ENCODE measurements at places on chromosomes 6 and 20.

- DNase-seq, result no peak
Observed at GRCh38 chr6:117268924-117269323, 3.6 kb downstream of the VGLL2 start.

GRCh38 chr6:98641949-98642719 lies 192.2 kb upstream of the POU3F2 start:
- no peak for DNase-seq

DNA sequence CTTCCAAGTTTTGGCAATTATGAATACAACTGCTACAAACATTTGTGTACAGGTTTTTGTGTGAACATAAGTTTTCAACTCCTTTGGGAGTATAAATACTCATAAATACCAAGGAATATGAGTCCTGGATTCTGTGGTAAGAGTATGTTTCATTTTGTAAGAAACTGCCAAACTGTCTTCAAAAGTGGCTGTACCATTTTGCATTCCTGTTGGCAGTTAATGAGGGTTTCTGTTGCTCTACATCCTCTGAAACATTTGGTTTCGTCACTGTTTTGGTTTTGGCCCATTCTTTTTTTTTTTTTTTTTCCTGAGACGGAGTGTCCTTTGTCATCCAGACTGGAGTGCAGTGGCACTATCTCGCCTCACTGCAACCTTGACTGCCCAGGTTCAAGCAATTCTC lies 8.5 kb downstream of the AP5S1 start:
- DNase-seq, result no peak

DNA sequence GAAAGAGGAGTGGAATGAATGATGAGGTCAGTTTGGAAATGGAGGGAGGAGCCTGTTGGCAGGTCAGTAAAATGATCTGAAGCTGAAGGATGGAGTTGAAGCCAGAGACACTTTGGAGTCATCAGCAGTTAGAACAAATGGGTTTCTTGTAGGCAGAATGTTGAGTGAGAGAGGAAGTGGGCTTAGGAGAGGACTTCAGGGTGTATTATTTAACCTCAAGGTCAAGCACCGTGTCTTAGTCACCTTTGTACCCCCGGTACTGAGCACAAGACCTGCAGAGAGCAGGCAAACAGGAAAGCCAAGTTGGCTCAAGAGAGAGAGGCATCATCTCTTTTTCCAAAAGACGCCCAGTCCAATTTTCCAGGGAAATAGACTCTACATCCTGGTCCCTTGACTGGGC lies 23.3 kb downstream of the C20orf173 start:
- no peak for DNase-seq

GRCh38 chr6:16776394-16777017 lies 15.2 kb upstream of the ATXN1 start:
- no peak for DNase-seq

DNA sequence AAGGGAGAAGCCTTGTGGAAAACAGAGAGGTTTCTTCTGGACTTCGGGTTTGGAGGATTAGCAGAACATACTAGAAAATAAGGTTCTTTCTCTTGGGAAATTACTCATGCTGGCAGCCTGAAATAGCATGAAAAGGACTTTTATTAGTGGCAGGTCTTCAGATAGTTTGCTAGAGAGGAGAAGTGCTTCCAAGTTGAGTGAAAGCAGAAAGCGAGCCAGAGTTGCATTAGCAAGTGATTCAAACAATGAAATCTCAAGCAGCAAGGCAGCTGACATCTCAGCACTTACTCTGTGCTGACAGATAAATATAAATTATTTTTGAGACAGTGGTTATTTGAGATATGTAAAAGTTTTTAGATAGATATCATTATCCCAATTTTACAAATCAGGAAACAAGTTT lies 91.9 kb downstream of the PLCB4 start:
- no peak for DNase-seq

DNA sequence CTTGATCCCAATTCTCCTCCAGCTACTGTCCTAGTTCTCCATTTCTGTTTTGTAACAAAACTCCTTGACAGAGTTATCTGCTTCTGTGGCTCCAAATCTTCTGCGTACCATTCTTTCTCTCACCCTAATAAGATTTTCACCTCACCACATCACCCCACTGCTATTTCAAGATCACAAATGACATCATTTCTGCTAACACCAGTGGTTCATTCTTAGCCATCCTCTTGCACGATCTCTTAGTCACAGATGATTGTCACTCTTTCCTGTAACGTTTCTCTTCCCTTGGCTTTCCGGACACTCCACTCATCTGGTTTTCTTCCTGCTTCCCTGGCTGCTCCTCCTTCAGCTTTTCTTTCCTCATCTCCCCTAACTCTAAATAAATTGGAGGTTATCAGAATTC lies 56.8 kb upstream of the FABP7 start:
- DNase-seq, result no peak

DNA sequence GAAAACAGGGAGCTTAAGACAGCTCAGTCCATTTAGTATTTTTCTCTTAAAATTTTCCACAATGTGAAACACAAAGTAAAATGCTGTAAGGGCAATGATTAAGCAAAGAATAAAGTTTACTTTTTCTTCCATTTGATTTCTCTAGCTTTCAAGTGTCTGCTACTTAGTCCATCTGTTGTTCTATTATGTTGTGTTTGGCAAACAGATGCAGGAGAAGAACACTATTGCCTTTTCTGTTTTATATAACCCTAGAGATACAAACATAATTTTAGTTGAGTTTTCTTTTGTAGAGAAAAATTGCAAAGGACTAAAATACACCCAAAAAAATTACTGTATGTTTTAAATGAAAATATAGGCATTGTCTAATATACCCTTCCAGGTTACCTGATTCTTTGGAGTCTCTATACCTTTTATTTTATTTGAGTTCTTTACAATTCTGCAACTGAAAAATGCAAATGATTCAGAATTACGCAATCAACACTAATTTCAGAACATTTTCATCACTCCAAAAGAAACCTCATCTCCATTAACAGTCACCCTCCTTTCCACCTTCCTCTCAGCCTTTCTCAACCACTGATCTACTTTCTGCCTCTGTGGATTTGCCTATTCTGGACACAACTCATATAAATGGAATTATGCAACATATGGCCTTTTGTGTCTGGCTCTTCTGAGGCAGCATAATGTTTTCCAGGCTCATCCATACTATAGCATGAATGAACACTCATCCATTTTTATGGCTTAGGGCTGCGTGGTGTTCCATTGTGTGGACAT lies 96.9 kb downstream of the MKKS start:
- no peak for DNase-seq

DNA sequence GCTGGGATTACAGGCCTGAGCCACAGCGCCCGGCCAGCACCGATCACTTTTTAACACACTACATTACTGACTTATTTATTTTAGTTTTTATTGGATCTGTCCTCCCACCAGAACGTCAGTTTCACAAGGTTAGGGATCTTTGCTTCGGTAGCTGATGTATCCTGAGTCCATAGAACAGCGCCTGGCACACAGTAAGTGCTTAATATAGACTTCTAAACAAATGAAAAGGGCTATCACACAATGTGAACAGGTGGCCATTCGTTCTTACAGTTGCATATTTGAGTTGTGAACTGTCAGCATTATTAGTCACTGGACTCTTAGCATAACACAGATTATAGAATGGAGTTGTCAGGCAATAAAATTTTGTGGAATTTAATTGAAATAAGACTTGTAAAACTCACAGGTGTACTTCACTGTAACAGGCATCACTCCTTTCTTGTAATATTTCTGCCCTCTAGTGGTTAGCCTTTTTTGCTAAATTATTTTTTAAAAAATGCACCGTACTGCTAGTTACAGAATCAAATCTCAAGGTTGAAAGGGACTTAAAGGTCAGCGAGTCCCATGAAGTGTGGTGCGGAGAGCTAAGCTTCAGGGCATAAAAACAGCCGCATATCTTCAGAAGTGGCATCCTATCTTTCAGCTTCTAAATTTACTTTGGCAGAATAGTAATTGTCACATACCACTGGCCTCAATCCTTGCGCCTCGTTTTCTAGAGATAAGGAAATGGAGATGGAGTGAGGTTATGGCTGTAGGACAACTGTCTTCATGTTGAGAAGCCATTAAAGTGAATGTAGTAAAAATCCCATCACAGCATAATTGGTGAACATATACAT lies 3.4 kb upstream of the TBC1D7 start:
- no peak for DNase-seq

- no peak for DNase-seq
Observed at GRCh38 chr6:33636655-33637054, 15.5 kb downstream of the ITPR3 start.

DNA sequence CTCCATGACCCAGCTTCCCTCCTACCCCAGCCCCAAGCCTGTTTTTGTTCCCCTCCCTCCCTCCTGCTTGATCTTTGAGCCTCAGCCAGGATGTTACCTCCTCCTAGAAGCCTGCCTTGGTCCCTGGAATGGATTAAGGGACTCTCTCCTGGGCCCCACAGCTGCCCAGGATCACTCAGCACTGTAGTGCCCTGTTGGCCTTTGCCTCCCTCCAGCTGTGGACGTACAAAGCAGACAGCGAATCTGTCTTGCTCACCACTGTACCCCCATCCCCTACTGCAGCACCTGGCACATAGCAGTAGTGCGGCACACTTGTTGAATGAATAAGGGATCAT lies 11.8 kb upstream of the FAM110A start:
- no peak for DNase-seq

- DNase-seq, result no peak
Observed at GRCh38 chr6:138467901-138468300, 31.4 kb downstream of the NHSL1 start.

GRCh38 chr6:3236005-3236404 lies 8.6 kb upstream of the TUBB2B start:
- DNase-seq, result no peak

DNA sequence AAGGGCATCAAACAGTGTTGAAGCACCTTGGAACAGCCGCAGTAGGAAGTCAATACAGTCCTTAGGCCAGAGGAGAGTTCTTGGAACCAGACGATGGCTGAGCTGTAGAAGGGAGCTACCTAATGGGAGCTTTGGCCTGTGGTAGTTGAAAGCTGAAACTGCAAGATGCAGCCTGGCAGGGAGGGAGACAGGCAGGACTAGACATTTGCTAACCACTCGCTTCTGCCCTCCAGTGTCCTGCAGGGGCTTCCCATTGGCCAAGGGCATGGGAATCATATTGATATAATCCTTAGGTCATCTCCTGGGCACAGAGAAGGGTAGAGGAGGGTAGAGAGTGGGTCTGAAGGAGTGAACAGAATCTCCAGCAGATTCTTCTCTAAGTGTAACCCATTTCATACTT lies 60.4 kb downstream of the TPD52L1 start:
- DNase-seq, result no peak

GRCh38 chr6:120129228-120129627 lies 779.7 kb upstream of the MAN1A1 start:
- no peak for DNase-seq

GRCh38 chr6:135675862-135676261 lies 175.6 kb upstream of the PDE7B start:
- DNase-seq, result no peak

DNA sequence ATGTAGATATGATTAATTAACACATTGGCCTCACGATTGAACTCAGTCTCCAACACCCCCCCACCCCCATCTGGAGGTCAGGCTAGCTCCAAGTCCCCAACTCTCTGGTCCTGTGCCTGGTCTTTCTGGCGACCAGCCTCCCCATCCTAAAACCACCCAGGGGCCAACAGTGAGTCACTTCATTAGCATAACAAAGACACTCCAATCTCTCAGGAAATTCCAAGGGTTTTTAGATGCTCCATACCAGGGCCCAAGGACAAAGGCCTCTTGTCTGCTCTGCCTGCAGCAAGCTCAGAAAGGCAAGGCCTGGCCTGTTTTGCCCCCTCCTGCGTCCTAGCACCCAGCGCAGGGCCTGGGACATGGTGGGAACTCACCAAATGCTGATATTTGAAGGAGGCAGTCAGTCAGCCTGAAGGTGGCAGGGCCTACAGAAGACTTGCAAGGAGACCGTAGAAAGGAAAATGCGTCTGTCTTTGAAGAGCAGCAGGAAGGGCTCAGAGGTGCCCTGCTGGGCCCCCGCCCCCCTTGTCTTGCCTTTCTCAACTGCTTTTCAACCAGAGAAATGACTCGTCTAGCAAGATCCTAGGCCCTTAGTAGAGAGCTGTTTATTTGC lies 184.7 kb downstream of the CDH4 start:
- DNase-seq, result no peak

DNA sequence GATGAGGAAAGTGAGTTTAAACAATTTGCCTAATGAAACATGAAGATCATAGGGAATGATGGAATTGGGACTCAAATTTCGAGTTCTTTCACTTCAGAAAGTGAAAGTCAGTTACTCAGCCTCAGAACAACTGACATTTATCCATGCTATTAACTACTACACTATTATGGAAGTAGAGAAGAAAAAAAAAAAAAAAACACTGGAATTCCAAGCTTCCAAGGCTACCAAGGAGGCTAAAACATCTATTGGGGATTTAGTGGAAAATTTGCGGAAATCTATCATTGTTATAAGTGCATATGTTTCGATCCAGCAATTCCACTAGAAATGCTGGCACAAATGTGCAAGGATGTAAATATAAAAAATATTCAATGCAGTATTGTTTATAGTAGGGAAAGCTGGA lies 70.4 kb downstream of the TSHZ2 start:
- DNase-seq, result no peak

DNA sequence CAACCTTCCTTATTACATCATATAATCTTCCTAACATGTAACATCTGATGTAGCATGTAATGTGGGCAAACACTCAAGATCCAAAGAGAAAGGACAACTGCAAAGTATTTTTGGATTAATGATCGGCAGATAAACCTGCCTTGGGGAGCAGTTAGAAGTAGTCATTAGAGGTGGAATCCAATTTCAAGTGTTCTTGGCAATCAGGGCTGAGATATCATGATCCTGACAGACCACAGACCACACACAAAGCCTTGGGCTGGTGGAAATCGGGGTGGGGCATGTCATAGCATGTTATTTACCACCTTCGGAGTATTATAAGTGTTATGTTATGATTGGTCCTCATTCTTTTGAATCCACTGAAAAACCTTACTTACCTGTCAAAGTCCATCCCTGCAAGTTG lies 16.3 kb downstream of the NCOA5 start:
- DNase-seq, result no peak

DNA sequence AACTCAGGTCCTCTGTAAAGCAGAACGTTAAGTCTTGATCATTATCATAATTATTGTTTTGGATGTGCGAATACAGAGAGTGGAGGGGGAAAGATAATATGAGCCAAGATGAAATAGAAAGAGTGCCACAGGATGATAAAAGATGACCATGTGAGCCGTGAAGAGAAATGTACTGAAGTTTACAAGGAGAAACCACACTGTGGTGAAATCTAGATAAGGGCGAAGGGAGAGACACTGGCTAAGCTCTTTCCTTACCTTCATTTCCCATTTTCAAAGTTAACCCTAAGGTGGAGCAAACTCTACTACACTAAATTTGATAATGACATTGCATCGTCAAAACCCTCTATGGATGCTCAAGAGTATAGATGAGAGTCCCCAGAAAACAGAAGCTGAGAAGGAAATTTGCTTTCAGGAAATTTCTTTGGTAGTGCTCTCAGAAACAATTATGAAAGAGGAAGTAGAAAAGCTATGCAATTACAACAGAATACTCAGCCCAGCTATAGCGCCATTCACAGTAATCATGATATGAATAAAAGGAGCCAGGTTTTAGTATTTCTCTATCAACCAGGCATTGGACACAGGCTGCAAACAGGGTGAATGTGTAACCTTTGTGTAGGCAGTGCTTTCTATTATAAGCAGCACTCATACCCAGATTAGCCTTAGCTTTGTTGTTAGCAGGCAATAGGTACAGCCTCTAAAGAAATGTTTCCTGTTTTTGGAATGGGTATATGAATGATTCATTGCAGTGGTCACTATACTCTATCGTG lies 1080.7 kb downstream of the GRIK2 start:
- DNase-seq, result no peak

Data from stimulated activated CD8-positive, alpha-beta memory T cell treated with anti-CD3 and anti-CD28 coated beads, Interleukin-2, amount 100 ng/mL, for 1 hour (primary cell).